Activated T-helper 1 cell treated with anti-CD3 and anti-CD28 coated beads, Interleukin-2, amount 50 U/mL, for 16 hours (primary cell): ENCODE measurements at places on chromosomes 7 and 10.

- DNase-seq: no peak
These were observed 897.1 kb downstream of the KCNMA1 start for GRCh38 chr10:76740514-76740913.

- no peak for DNase-seq
These were observed 94.3 kb upstream of the PDE1C start for GRCh38 chr7:32164341-32164996.

DNA sequence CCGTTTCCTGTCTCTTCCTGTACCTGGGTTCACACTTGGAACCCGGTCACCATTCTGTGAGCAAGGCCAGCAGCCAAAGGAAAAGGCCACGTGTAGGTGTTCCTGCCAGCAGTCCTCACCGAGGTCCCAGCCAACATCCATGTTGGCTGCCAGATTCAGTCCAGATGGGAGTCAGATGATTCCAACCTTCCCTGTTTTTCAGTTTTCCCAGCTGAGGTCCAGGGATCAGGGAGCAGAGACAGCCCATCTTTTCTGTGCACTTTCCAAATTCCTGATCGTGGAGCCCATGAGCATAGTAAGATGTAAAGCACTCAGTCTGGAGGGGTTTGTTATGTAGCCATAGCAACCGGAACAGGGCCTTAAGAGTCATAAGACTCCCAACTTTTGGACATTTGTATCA is 3.9 kb upstream of the PVRIG start:
- no peak for DNase-seq

- DNase-seq: no peak
These were observed 5.8 kb downstream of the GRIFIN start for GRCh38 chr7:2470204-2471021.

GRCh38 chr10:87794285-87794684 is 23.7 kb downstream of the ATAD1 start:
- no peak for DNase-seq

DNA sequence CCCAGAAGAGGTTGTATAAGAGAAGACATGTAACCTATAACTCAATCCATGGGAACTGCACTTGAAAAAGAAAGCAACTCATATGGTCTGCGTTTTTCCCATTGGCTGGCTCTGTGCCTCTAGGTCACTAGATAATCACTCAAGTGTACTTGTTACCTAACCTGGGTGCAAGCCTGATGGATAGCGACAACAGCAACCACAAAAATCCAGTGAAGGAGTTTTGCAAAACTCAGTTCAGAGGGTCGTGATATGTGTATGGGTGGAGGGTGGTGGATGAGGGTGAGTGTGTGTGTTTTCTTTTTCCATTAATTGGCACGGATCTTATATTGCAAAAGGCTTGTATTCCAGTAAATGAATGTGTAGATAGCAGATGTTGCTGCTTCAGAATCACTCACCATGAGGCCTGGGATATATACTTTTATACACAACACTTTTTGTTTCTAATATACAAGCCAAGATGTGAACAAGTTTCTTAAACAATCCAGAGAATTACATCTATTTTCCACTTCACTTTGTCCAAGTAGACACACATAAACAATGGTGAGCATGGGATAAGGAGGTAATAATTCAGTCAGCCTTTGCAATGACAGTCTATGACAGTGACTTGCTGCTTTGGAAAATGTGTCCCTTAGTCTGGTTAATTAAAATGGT is 286.9 kb upstream of the DKK1 start:
- no peak for DNase-seq

DNA sequence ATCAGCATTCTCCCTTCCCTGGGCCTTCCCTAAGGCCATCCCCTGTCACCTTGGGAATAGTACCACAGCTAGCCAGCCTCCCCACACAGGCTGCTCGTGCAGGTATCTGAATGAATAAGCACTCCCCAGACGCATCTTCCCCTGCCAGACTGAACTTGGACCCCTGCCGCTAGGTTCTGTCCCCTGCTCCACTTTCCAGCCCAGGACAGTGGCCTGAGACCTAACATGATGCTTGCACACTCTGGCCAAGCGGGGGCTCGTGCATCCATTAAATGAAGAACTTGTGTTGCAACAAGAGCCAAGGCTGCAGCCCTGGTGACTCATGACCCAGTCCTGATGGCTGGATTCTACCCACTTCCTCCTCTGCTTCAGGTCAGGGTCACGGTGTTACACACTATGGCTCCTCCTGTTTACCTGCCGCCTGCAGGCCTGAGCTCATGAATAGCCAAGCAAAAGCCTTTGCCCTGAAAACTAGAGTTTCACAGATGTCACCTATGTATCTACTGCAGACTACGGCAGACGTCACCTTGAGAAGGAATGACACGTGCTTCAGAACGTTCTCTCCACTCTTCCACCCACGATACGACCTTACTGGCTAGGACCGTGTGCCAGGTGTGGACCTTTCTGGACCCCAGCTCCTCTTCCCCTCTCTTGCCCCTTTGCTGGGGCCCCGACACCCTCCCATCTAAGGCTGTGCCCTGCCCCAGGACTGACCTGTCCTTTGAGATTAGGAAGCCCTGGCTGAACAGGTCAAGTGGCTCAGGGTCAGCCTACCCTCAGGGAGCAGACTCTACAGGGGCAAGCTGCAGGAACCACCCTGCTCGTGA is 6.5 kb downstream of the ASB13 start:
- DNase-seq: no peak
